Motor neuron (in vitro differentiated cells): ENCODE measurements at places on chromosomes 12 and 14. TPM values are rescaled to one million over a fixed set of nuclear protein-coding genes. Genes with fewer than 3 reads are reported as not detected.

The ADCY4 gene
- 0.71 and 0.88 TPM in 2 replicates for total RNA-seq

GRCh38 chr12:115934877-115935276 is 342.6 kb downstream of the MED13L start:
- no peak for ATAC-seq

The TAMALIN gene
- 2.7 and 2.9 TPM in 2 replicates for total RNA-seq

DNA sequence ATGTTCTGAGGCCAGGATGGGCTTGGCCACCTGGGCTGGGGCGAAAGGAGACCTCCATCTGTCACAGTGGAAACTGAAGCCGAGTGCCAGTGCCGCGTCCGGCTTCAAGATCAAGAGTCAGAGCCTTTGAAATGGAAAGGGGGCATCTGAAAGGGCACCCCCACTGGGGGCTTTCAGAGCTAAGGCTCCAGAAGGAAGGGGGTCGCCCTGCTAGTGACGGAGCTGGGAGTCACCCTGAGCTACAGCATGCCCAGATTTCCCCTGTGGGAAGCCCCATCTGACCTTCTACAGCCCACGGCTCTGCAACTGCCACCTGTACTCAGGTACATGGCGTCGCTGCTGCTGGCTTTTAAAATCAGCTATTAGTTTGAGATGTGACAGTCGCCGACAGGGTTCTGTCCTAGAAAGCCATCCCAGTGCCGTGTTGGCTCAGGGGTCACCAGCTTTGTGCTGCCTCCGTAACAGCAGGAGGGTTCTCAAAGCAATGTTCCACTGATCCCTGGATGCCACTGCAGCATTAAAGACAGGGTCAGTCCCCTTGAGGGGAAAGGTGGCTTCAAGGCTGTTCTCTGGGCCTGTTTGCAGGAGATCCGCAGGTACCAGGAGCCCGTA is 31.5 kb downstream of the CCNK start:
- ATAC-seq: no peak

The TTC7B gene
- 20.5 and 21.8 TPM in 2 replicates for total RNA-seq

DNA sequence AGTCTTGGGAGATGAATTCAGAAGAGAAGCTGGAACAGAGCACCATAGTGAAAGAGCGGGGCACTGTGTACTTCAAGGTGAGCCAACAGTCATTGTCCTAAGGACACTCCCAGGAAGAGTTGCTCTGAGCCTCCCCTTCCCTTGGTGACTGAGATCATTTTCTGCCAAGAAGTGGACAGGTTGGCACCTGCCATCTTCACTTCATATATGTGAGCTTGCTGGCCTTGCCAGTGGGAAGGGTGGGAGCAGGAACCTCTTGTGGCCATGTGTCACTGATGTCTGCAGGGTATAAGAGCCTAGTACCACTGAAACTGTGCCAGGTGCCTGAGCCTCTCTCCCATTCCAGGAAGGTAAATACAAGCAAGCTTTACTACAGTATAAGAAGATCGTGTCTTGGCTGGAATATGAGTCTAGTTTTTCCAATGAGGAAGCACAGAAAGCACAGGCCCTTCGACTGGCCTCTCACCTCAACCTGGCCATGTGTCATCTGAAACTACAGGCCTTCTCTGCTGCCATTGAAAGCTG is 5.3 kb downstream of the FKBP4 start:
- ATAC-seq: no peak

GRCh38 chr14:71583194-71583593 is 349.0 kb upstream of the RGS6 start:
- no peak for ATAC-seq

- ATAC-seq: no peak
Observed at GRCh38 chr14:44700184-44700583, 193.1 kb upstream of the FSCB start.

DNA sequence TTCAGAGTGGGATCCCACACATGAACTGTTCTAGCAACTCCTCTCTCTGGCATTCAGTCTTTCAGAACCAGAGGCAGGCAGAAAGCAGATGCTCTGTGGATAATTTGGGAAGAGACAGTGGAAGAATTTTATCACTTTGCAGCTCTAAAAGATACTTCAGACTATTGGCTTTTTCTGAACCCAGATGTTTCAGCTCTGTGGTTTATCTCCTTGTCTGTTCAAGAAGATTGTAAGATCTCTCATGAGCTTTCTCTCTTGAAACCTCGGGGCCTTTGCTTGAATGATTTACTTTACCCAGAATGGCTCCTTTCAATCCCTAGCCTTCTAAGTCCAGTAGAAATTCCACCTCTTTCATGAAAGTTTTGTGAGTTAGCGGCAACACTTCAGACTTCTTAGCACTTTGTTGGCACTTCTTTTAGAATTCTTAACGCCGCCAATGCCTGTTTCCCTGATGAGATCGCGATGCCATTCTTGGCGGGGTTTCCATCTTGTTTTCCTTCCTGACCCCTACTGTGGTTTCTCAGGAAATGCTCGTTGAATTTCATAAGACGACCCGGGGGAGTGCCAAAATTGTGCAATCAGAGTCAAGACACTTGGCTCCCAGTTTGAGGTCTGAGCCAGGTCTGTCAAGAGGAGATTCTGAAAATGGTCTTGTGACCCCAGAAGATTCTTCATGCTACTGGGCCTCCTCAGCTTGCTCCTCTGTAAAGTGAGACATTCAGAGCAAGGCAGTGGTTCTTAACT is 107.0 kb upstream of the PRICKLE1 start:
- ATAC-seq: no peak

DNA sequence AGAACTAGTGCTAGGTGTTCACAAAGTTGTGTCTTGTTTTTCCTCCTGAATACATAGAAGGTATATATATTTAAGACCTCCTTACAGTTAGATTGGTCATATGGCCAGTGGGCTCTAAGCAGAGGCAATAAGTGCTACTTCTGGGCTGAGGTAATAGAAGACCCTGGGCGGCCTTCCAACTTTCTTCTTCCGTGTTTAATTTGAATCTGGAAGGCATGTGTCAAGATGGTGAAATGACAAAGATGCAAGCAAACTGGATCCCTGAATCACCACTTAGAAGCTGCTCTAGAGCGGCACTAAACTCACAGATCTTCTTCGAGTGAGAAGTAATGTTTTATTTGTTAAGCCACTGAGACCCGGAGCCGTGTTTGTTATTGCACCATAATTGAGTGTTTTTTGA is 201.0 kb upstream of the GZMB start:
- ATAC-seq: no peak

- ATAC-seq: no peak
Observed at GRCh38 chr14:91112194-91112593, 1.7 kb upstream of the DGLUCY start.
